GM10248 (cell line): ENCODE measurements at places on chromosomes 12 and 14.
A peak's percentile ranks its signal among the peaks of the same experiment; 100 is the strongest.

- DNase-seq: no peak
These were observed 377.9 kb downstream of the CCDC91 start for GRCh38 chr12:28568118-28568517.

DNA sequence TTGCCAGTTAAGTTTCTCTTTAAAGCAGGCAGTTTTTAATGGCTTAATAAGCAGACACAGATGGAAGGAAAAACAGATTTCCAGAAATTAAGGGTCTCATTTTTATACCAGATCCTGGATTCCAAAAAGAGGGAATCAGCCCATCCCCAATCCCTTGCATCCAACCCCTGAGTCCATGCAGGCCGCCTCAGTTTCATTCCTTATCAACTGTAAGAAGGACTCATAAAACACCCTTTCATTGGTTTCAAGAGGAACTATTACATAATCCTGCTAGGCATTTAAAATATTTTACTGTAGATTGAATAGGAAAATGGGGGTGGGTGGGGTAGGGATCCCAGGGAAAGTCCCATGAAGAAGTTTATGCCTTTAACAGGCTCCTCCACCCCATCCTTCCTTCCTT is 9.4 kb downstream of the CCDC184 start:
- DNase-seq: no peak

- DNase-seq: peak; percentile 36
These were observed 142.8 kb downstream of the SLC8A3 start for GRCh38 chr14:70045844-70046535.

DNA sequence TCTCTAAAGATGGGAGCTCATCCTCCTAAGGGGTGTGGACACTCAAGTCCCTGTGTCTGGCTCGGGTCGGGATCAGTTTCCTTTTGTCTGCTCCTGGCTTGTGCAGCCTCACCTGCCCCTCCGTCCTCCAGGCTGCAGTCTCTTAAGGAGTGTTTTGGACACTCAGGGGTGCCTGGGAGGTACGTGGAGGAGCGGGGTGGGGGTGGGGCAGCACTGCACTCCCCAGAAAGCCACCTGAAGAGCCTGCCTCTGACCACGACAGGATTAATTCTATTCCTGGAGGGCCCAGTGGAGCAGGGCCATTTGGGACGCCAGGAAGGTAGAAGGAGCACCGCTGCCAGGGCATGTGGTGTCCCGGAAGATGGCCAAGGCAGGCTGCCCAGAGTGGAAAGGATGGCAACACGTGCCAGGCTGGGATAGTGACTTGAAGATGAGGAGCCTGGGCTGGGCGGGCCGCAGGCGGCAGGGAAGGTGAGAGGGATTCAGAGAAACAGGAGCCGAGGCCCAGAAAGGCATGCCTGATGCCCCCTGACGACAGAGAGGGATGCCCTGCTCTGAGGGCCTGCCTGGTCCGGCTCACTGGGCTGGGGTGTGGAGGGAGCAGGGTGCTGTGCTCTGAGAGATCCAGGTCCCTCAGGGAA is 14.8 kb upstream of the LRTM2 start:
- DNase-seq: no peak

GRCh38 chr12:32211900-32212156 is 105.2 kb downstream of the BICD1 start:
- no peak for DNase-seq

DNA sequence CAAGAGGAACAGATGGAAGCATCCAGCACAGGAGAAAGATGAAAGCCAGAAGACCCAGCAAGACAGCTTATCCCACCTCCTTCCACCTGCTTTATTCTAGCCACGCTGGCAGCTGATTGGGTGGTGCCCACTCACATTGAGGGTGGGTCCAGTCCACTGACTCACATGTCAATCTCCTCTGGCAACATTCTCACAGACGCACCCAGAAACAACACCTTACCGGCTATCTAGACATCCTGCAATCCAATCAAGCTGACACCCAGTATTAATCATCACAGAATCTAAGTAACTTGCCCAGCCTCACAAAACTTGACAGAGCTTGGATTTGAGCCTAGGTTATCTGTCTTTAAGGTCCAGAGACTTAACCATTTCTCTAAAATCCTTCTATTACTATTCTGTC is 208.9 kb downstream of the PAH start:
- no peak for DNase-seq

DNA sequence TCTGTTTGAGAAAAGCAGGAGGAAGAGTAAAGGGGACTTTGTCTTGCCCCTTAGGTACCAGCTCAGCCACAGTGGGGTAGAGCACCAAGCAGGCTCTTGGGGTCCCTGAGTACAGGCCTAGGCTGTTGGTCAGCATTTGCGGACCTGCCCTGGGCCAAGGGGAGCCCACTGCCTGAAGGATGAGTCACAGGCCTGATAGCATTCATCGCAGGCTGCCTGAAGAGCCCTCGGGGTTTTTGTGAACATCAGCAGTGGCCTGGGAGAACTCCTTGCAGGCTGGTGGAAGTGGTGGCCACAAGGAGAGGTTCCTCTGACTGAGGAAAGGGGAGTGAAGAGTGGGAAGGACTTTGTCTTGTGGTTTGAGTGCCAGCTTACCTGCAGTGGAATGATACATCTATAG is 25.0 kb upstream of the P2RX7 start:
- DNase-seq: no peak

GRCh38 chr14:55446833-55447232 is 6.4 kb upstream of the TBPL2 start:
- no peak for DNase-seq

- DNase-seq: no peak
These were observed 163.6 kb upstream of the TBX3 start for GRCh38 chr12:114847441-114848035.

DNA sequence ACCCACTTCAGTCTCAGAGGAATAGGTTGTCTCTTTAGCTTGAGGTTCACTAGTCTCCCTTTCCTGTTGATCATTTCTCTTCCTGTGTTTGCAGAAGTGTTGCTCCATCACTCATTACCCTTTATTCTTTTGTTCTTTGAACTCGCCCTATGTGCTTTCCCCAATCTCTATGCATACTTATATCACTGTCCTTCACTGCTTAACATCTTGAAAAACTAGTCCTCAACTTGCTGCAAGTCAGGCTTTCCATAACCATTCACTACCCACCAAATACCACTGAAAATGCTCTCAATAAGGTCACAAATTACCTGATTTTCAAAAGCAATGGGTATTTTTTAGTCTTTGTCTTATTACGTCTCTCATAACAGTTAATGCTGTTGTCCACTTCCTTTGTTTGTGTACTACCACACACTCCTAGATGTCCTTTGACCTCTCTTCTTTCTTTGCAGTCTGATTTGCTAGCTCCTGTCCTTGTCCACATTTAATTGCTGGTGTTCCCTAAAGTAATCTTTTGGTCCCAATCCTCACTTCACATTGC is 80.8 kb downstream of the RIC8B start:
- DNase-seq: no peak

DNA sequence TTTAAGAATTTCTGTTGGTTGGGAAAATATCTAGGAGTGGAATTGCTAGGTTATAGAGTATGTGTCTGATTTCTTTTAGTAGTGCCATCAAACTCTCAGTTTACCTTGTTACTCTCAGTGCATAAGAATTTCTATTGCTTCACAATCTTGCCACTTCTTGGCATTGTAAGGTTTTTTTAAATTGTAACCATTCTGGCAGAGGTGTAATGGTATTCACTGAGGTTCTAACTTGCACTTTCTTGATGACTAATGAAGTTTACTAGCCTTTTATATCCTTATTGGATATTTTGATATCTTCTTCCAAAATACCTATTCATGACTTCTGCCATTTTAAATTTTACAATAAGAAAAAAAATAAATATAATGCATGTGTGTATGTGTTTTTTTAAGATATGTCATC is 478.0 kb downstream of the NAV3 start:
- no peak for DNase-seq

DNA sequence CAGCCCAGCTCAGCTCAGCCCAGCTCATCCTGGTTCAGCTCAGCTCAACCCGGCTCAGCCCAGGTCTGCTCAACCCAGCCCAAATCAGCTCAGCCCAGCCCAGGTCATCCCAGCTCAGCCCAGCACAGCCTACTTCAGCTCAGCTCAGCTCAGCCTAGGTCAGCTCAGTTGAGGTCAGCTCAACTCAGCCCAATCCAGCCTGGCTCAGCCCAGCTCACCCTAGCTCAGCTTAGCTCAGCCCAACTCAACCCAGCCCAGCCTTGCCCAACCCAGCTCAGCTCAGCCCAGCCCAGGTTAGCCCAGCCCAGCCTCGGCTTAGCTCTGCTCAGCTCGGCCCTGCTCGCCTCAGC is 332.3 kb downstream of the TMEM121 start:
- no peak for DNase-seq

DNA sequence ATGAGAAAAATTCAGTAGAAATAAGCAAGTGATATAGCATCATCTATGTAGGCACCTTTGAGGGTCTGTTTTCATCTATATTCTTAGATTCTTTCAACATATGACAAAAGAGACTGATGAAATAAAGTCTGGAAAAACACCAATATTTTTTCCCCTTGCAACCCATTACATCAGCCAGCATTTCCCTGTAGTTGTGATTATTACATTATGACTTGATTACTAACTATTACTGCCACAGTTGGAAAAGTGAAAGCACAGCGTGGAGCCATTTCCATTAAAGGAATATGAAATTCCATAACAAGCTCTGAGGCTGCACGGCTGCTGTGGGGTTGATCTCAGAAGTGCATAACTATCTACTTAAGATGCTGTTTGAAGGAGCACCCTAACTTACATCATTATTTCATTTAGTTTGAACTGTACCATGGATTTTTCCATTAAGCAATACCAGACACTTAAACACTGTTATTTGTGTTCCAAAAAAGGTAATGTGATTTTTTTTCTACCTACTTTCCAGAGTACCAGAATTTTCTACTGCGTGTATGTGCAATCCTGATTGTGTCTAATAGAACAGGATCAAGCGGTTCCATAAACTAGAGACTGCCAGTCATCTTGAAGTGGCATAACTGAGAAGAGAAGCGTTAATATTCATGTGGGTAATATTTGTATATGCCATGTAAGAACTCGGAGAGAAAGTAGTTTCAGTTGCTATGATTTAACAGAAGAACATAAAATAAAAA is 405.5 kb downstream of the MDGA2 start:
- DNase-seq: no peak

- no peak for DNase-seq
These were observed 4.2 kb upstream of the BAZ2A start for GRCh38 chr12:56634242-56634836.

DNA sequence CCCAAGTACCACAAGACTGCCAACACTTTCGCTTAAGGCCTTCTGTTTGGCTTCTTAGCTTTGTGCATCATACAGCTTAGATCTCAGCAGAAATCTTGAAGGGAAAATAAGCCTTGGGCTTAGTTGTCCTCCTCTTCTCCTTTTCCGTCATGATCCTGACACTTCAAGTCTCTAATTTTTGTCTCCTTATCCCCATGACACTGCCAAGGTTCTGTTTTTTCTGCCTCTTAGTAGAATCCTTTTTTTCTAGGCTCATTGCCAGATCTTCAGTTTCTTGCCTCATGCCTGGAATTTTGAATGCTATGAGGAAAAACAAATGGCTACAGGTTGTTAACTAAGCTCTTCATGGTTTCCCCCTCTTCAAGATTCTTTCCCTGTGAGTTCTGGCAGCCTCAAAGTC is 450.4 kb downstream of the LRFN5 start:
- DNase-seq: no peak

DNA sequence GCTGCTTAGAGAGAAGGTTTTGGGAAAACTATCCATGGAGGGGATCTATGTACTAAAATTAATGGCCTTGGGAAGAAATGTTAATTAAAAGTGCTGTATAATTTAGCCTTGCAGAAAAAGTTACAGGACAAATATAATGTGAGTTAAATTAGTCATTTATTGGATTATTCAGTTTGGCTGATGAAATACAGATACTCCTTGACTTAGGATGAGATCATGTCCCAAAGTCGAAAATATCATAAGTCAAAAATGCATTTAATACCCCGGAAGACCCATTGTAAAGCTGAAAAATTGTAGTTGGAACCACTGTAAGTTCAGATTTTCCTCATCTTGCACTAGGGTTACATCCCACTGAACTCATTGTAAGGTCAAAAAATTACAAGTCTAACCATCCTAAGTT is 9.7 kb downstream of the RTRAF start:
- DNase-seq: no peak

- no peak for DNase-seq
These were observed 2.1 kb upstream of the TUBA1A start for GRCh38 chr12:49190974-49191373.

- DNase-seq: no peak
These were observed 27.1 kb upstream of the CDK17 start for GRCh38 chr12:96427269-96427729.

- DNase-seq: no peak
These were observed 16.2 kb downstream of the VPS33A start for GRCh38 chr12:122250047-122250446.

GRCh38 chr12:109110988-109111495 is 5.3 kb upstream of the ACACB start:
- DNase-seq: peak; percentile 68

DNA sequence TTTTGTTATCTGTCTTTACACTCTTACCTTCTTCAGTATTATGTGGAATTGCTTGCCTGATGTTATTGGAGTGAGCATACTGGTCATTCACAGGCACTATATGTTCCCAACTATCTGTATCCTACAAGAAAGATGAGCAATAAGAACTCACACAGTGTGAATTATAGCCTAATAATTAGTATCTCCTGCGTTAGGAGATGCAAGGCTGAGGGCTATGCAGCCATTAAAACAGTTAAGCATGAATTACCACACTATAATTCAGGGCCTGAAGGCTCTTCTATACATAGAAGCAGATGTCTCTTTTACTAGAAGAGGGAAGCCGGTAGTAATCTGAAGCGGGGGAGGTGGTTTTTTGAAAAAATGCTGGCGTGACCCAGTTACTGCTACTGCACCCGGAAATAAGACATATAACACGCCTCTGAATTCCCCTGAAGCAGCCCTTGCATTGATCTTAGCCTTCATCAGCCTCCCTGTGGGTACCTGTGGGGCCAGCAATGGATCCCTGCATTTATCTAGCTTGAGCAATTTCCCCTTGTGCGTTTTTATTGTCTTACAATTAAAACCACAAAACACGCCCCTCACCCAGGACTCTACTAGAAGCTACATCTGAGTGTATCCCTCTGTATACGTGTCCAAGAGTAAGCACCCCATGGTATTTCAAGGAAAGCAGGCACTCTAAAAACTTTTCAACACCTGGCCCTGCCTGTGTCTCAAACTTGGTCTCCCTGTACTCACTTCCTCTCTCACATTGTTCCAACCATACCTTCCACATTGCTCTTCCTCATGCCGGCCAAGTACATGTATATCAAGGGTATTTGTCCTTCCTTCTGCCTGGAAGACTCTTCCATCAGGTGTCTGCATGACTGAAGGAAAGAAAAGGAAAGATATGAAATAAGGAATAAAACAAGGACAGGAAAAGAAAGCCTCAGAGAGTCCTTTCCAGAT is 210.9 kb upstream of the ARID2 start:
- DNase-seq: peak; percentile 23

- no peak for DNase-seq
These were observed 67.4 kb upstream of the SLC38A2 start for GRCh38 chr12:46439793-46440511.

- no peak for DNase-seq
These were observed 66.1 kb downstream of the ELK3 start for GRCh38 chr12:96260231-96260630.

- DNase-seq: no peak
These were observed 442.8 kb upstream of the FBXO33 start for GRCh38 chr14:39875028-39875427.

GRCh38 chr12:1019283-1019682 is 28.3 kb downstream of the ERC1 start:
- DNase-seq: no peak

- DNase-seq: no peak
These were observed 52.3 kb downstream of the FNTB start for GRCh38 chr14:65038966-65039365.

- no peak for DNase-seq
These were observed 81.8 kb downstream of the WIF1 start for GRCh38 chr12:65039301-65039700.

- DNase-seq: peak; percentile 49
These were observed 14.7 kb downstream of the CPSF6 start for GRCh38 chr12:69254046-69254445.
